ENCODE measurements at places on chromosomes 3 and 15. TPM values are rescaled to one million over a fixed set of nuclear protein-coding genes. Genes with fewer than 3 reads are reported as not detected.
A peak's percentile ranks its signal among the peaks of the same experiment; 100 is the strongest.

The GHRL gene
- total RNA-seq: 0.09 TPM

DNA sequence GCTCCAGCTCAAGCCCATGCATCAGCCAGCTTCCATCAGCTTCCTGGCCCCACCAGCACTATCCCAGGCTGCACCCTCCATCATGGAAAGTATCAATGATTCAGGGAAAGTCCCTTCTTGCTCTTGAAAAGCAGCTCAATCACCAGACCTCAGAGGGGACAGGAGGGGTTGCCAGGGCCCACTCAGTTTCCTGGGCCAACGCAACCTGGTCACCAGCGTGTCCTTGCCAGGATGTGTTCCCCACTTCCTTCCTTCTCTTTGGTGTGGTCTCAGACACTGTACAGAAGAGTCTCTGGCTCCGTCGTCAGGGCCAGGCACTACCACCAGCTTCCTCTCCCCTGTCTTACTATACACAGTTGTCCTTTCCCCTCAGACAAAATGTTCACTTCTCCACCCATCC lies 3.0 kb downstream of the HDC start:
- no peak overlapping the region for H3K27ac ChIP-seq
- peaks cover 13% of the 10 kb centered on the region for H3K4me1 ChIP-seq
- no peaks in the 10 kb centered on the region for H3K36me3 ChIP-seq
- H3K27me3 ChIP-seq: no peaks in the 10 kb centered on the region
- H3K4me3 ChIP-seq: no peak overlapping the region

The SPTSSB gene
- 0.84 TPM for total RNA-seq

DNA sequence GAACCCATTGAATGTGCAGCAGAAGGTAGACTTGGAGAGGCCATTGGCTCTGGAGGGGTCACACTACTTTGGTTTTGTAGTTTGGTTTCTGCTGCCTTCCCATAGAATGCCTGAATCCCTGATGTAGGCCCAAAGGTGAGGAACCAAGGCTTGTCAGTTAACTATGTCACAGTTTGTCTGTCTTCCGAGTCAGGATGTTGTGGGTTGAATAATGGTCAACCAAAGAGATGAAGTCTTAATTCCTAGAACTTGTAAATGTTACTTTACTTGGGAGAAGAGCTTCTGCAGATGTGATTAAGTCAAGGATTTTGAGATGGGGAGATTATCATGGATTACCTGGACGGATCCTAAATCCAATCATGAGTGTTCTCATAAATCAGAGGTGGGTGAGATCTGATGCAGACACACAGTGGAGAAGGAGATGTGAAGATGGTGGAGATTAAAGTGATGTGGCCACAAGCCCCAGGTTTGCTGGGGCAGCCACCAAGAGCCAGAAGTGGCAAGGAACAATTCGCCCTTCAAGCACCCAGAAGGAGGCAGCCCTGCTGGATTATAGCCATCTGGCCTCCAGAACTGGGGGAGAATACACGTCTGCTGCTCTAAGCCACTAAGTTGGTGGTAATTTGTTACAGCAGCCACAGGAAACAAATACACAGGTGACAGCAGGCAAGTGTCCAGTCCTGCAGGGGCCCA lies 2.3 kb upstream of the CCR8 start:
- no peaks in the 10 kb centered on the region for H3K27me3 ChIP-seq
- H3K4me3 ChIP-seq: no peak overlapping the region
- H3K36me3 ChIP-seq: no peaks in the 10 kb centered on the region
- DNase-seq: no peak
- H3K27ac ChIP-seq: no peak overlapping the region
- no peaks in the 10 kb centered on the region for H3K4me1 ChIP-seq

- H3K27me3 ChIP-seq: no peaks in the 10 kb centered on the region
- no peak for DNase-seq
- no peak overlapping the region for H3K4me3 ChIP-seq
- H3K36me3 ChIP-seq: no peaks in the 10 kb centered on the region
Observed at GRCh38 chr3:67558426-67558825, 96.0 kb downstream of the SUCLG2 start.

The CYP1A2 gene
- not detected for total RNA-seq

DNA sequence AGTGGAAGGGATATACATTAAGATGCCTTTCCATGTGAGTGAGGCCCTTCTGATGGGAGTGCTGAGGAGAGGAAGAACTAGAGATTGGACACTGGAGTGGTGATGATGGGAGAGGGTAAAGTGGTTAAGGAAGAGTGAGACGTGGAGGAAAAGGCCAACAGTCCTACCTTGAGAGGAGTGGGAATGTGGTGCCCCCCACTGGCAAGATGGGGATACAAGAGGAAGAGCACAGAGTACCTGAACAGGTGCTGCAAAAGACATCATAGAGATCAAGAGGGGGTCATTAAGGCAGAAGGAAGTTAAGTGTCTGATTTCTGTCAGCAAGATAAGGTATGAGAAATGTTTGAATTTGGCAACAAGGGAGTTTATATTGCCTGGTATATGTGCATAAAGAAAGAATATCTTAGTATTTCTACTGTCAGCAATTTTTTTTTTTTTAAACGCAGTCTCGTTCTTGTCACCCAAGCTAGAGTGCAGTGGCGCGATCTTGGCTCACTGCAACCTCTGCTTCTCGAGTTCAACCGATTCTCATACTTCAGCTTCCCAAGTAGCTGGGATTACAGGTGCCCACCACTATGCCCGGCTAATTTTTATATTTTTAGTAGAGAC lies 34.0 kb downstream of the ARIH2 start:
- DNase-seq: peak; percentile 45
- no peak overlapping the region for H3K4me3 ChIP-seq
- peaks cover 4% of the 10 kb centered on the region for H3K36me3 ChIP-seq
- no peaks in the 10 kb centered on the region for H3K27me3 ChIP-seq

DNA sequence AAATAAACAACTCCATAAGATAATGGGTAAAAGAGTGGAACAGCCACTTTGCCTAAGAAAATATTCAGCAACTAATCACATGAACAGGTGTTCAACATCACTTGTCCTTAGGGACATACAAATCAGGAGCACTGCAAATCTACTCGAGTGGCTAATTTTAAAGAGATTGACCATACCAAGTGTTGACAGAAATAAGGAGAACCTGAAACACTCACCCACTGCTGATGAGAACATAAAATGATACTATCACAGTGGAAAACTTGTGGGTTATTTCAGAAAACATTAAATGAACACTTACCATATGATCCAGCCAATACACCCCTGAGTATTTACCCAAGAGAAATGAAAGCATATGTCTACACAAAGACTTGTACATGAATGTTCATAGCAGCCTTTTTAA lies 70.5 kb downstream of the GABRB3 start:
- H3K36me3 ChIP-seq: no peaks in the 10 kb centered on the region
- no peak overlapping the region for H3K4me3 ChIP-seq
- H3K27ac ChIP-seq: no peak overlapping the region
- DNase-seq: no peak
- H3K4me1 ChIP-seq: no peaks in the 10 kb centered on the region

- H3K27ac ChIP-seq: no peak overlapping the region
- no peaks in the 10 kb centered on the region for H3K36me3 ChIP-seq
- H3K27me3 ChIP-seq: no peaks in the 10 kb centered on the region
- no peak for DNase-seq
- no peak overlapping the region for H3K4me3 ChIP-seq
Observed at GRCh38 chr3:2343031-2343682, 244.5 kb downstream of the CNTN4 start.
